ENCODE measurements at places on chromosomes 1 and 21.

GRCh38 chr1:63662056-63662836, 69.0 kb downstream of the PGM1 start:
- peaks cover 28% of the 10 kb centered on the region for H3K36me3 ChIP-seq
- H3K27me3 ChIP-seq = no peaks in the 10 kb centered on the region
- H3K4me3 ChIP-seq = no peak overlapping the region
- DNase-seq = no peak
- H3K4me1 ChIP-seq = peaks cover 7% of the 10 kb centered on the region

DNA sequence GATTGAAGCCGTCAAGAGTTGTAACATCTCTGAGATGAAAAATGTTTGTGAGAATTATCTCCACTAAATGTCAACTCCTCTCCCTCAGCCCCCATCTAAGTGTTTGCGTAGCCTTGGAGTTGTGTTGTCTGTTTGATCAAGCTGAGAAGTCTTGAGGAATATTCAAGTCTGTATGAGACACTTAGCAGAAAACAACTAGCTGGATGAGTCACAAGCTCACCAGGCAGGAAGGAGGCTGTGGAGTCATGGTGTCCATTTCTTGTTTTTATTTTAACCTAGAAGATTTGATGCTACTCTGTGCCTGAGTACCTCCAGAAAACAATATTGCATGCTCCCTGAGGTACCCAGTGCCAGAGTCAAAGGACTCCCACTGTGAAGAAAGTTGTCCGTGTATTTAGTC, 211.6 kb upstream of the PLXNA2 start:
- no peaks in the 10 kb centered on the region for H3K4me1 ChIP-seq
- peaks cover 7% of the 10 kb centered on the region for H3K27me3 ChIP-seq
- DNase-seq = no peak
- H3K4me3 ChIP-seq = no peak overlapping the region
- H3K36me3 ChIP-seq = no peaks in the 10 kb centered on the region

GRCh38 chr1:2528016-2528415, 1.6 kb upstream of the PANK4 start:
- no peak overlapping the region for H3K27ac ChIP-seq
- peaks cover 25% of the 10 kb centered on the region for H3K4me1 ChIP-seq
- H3K27me3 ChIP-seq = peaks cover 3% of the 10 kb centered on the region
- no peak for DNase-seq
- H3K4me3 ChIP-seq = no peak overlapping the region

DNA sequence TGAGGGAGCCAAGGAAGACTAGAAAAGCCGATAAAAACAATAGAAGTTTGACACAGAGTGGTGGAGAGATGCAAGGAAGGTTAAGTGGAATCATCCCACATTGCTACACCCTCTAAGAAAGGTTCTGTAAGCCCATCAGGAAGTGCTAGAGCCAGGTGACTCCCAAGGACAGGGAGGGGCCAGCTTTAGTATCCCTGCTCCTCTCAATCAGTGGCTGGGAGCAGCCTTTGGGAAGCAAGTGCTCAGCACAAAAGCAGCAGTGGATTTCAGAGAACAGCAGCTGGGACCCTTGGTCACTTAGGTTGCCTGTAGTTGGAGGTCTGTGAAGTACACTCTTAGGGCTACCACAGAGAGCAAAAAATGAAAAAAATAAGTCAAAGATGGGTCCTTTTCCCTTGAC, 42.5 kb downstream of the NME7 start:
- peaks cover 7% of the 10 kb centered on the region for H3K4me1 ChIP-seq
- DNase-seq = no peak
- H3K36me3 ChIP-seq = peaks cover 29% of the 10 kb centered on the region
- no peak overlapping the region for H3K4me3 ChIP-seq
- H3K27ac ChIP-seq = no peak overlapping the region
- no peaks in the 10 kb centered on the region for H3K27me3 ChIP-seq

DNA sequence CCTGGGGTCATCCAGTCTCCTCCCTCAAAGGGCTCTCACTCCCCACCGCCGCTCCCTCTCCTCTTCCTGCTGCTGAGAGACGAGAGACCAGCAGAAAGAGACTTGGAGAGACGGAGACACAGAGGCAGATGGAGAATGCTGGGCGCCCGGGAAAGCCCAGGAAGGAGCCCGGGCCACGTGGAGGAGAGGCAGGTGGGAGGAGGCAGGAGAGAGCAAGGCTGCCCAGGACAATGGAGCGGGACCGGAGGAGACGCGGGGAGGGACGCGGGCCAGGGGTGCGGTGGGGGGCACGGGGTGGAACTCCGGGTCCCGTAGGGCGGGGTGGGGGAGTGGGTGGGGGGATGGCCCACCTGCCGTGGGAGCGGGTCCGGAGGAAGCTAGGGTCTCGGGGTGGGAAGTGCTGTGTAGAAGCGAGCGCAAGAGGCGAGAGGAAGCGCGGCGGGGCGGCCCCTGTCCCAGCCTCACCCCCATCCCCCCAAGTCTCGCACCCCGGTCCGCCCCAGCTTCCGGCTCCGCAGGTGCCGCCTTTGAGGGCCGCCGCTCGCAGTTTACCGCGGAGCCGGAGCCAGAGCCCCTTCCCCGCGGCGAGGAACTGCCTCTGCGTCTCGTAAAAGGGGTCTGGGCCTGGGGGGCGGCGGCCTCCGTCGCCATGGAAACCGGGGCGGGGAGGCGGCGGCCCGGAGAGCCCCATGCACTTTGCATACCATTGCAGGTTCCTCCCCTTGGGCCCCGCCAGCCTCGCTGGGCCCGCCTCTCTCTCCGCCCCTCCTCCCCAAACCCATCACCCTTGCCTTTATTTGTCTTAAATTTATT, 11.7 kb upstream of the EPHA2 start:
- peaks cover 3% of the 10 kb centered on the region for H3K27me3 ChIP-seq
- no peaks in the 10 kb centered on the region for H3K36me3 ChIP-seq
- peak overlapping the region; percentile 33 for H3K4me3 ChIP-seq
- H3K4me1 ChIP-seq = peaks cover 57% of the 10 kb centered on the region
- DNase-seq = peak; percentile 66
- no peak overlapping the region for H3K27ac ChIP-seq

DNA sequence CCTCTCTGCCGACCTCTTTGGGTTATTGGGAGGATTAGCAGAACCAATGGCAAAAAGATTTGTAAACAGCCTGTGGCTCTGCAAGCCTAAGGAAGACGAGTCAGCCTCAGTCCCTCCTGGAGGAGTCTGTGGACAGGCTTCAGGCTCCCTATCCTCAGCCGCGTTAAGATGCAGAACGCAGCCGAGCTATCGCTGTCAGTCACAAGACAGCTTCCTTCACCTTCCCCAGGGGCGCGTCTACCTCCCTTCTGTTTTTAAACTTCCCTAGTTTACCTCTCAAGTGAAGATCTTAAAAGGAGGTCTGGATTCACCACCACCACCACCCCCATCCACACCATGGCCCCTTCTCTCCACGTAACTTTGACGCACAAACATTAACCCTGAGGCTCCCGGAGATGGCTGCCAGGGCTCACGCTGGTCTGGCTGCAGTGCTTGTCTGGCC, 738 bp downstream of the CAMK1G start:
- H3K36me3 ChIP-seq = no peaks in the 10 kb centered on the region
- no peak for DNase-seq
- H3K27me3 ChIP-seq = peaks cover 9% of the 10 kb centered on the region
- H3K4me1 ChIP-seq = no peaks in the 10 kb centered on the region
- no peak overlapping the region for H3K27ac ChIP-seq
- H3K4me3 ChIP-seq = no peak overlapping the region

- no peak for DNase-seq
- H3K4me3 ChIP-seq = no peak overlapping the region
- no peak overlapping the region for H3K27ac ChIP-seq
- peaks cover 65% of the 10 kb centered on the region for H3K27me3 ChIP-seq
- H3K4me1 ChIP-seq = no peaks in the 10 kb centered on the region
Measured at GRCh38 chr1:13990939-13991338, 291.0 kb downstream of the PRDM2 start.

GRCh38 chr1:42822800-42823392, 5.7 kb upstream of the SVBP start:
- no peak overlapping the region for H3K27ac ChIP-seq

DNA sequence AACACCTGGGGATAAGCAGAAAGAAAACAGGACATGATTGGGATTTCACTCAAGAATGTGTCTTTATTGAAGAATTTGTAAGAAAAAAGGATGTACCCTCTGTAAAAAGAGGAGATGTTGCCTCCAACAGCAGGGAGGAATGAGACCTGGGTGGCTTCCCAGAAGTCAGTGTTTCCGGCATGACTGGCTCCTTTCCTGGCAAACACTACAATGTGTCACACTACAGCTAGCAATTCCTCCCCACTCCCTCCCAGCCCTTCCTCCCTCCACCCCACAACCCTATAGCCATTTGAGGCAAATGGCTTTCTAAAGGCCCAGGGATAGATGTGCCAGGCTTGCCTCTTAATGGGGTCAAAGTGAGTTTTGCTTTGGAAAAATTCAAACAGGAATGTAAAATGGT, 11.5 kb upstream of the COL8A2 start:
- H3K4me1 ChIP-seq = peaks cover 25% of the 10 kb centered on the region
- peak overlapping the region; percentile 25 for H3K27ac ChIP-seq
- H3K36me3 ChIP-seq = no peaks in the 10 kb centered on the region
- no peak for DNase-seq
- H3K27me3 ChIP-seq = no peaks in the 10 kb centered on the region

DNA sequence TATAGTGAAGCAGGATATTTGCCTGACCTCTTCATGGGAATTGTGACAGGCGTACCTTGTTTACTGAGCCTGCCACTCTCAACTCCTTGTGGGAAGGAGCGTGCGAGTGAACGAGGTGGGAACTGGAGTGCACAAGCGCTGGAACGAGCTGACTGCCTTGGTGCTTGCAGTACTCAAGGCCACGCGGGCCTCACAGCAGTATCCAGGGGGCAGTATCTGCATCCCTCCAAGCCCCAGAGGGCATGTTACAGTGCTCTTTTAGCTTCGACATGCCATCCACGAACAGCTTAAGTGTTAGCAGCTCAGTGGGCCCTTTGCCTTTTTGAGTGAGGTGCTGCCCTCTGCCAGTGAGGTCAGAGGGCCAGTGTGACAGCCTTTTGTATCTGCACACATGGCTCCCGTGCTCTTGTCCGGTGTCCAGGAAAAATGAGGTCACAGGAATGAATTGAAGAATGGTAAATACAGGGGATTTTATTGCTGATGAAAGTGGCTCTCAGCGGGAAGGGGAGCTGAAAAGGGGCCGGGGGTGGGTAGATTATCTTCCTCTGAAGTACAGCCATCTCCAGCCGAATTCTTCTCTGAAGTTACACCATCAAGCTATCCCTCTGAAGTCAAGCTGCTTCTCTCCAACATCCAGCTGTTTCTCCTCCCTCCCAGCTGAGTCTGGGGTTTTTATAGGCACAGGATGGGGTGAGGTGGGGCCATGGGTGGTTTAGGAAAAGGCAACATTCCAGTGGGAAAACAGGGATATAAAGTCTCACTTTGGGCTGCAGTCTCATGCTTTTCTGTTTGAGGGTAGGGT, 69.3 kb downstream of the EPB41 start:
- H3K4me1 ChIP-seq = peaks cover 72% of the 10 kb centered on the region
- peaks cover 9% of the 10 kb centered on the region for H3K36me3 ChIP-seq
- no peak overlapping the region for H3K4me3 ChIP-seq
- DNase-seq = peak; percentile 8
- no peaks in the 10 kb centered on the region for H3K27me3 ChIP-seq

DNA sequence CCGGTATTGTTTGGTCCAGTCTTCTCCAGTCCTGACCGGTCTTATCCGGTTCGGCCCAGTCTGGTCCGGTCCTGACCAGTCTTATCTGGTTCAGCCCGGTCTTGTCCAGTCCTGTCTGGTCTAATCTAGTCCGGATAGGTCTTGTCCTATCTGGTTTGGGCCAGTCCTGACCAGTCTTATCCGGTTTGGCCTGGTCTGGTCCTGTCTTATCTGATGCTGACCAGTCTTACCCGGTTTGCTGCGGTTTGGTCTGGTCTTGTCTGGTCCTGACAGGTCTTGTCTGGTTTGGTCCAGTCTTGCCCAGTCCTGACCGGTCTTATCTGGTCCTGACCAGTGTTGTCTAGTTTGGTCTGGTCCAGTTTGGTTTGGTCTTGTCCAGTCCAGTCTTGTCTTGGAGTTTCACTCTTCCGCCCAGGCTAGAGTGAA, 30.1 kb downstream of the DHX9 start:
- peak; percentile 13 for DNase-seq
- peaks cover 96% of the 10 kb centered on the region for H3K36me3 ChIP-seq
- no peak overlapping the region for H3K4me3 ChIP-seq
- H3K4me1 ChIP-seq = peaks cover 13% of the 10 kb centered on the region
- peak overlapping the region; percentile 40 for H3K27ac ChIP-seq
- no peaks in the 10 kb centered on the region for H3K27me3 ChIP-seq

DNA sequence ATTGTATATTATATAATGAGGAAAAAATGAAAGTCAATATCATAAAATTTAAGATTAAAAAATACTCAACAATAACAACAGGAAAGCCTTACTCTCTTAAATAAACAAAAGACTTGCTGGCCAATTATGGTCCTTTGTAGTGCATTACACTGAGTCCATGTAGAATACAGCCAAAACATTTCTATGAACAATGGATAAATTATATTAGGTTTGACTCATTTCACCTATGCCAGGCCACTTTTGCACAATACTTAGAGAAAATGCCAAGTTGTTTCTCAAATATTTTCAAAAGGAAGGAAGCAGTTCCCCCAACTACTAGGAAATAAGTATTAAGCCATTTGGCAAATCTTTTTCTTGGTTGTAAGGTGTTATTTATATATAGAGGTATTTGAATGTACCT, 19.8 kb upstream of the UCK2 start:
- no peaks in the 10 kb centered on the region for H3K4me1 ChIP-seq
- H3K4me3 ChIP-seq = no peak overlapping the region
- peaks cover 3% of the 10 kb centered on the region for H3K27me3 ChIP-seq
- no peaks in the 10 kb centered on the region for H3K36me3 ChIP-seq
- DNase-seq = no peak

DNA sequence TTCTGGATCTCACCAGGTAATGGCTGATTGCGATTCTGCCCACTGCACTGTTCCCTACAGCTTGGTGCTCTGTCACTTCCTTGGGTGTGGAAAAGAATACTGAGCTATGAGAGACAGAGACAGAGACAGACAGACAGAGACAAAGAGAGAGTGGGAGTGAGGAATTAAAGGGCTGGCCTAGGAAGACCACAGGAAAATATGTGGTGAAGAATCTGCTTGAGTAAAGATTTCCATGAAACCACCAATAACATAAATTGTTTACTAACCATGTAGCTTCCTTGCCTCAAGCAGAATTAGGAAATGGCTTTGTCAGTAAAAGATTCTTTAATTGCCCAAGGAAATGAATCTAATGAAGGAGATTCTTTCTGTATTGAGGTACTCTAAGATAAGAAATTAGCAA, 54.4 kb downstream of the MPZL1 start:
- H3K4me1 ChIP-seq = peaks cover 6% of the 10 kb centered on the region
- no peak for DNase-seq
- H3K4me3 ChIP-seq = no peak overlapping the region
- no peak overlapping the region for H3K27ac ChIP-seq
- no peaks in the 10 kb centered on the region for H3K27me3 ChIP-seq

- no peak for DNase-seq
- H3K4me1 ChIP-seq = no peaks in the 10 kb centered on the region
- H3K36me3 ChIP-seq = peaks cover 5% of the 10 kb centered on the region
- no peak overlapping the region for H3K4me3 ChIP-seq
- no peak overlapping the region for H3K27ac ChIP-seq
Measured at GRCh38 chr1:108513044-108513415, 46.9 kb upstream of the EEIG2 start.

GRCh38 chr1:186391841-186392240, 16.2 kb downstream of the ODR4 start:
- no peaks in the 10 kb centered on the region for H3K27me3 ChIP-seq
- DNase-seq = no peak
- H3K36me3 ChIP-seq = peaks cover 12% of the 10 kb centered on the region

Data from naive thymus-derived CD8-positive, alpha-beta T cell (primary cell).